Right lung (tissue), 10 donors: ENCODE measurements at places on chromosomes 6 and 20.

GRCh38 chr20:62067547-62068260 lies 2.0 kb upstream of the TAF4 start:
- no peak for DNase-seq

DNA sequence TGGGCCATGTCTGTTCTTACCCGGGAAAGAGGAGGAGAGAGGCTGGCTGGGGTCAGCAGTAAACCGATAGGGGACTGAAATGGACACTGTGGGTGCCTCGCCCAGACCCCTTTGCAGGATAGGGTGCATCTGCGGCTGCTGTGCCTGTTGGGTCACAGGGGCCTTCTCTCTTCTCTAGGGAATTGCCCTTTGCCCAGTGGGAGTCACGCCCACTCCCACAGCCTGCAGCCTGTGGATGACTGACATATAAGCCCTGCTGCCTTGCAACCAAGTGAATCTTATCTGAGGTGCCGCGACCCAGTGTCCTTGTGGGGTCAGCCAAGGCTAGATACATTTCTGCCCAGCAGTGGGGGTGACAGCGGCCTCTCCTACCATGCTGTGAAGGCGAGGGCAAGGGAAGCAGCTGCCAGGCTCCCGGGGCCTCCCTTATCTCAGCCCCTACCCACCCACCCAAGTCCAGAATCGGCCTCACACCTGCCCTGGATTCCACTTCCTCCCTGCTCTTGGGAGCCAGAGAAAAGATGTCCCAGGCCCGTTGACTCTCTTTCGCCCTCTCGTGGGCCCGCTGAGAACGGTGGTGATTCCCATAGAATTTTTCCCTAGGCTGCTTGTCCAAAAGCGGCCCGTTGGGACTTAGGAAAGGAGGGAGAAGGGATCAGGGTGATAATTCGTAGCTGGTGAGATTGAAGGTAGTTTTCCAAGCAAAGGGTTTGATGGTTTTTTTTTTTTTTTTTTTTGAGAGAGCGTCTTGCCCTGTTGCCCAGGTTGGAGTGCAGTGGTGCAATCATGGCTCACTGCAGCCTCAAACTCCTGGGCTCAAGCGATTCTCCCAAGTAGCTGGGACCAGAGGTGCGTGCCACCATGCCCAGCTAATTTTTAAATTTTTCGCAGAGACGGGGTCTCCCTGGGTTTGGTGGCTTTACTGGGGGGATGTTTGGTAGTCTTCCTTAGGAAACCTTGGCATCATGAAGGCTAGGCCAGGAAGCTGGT lies 76.4 kb upstream of the RNF24 start:
- no peak for DNase-seq

DNA sequence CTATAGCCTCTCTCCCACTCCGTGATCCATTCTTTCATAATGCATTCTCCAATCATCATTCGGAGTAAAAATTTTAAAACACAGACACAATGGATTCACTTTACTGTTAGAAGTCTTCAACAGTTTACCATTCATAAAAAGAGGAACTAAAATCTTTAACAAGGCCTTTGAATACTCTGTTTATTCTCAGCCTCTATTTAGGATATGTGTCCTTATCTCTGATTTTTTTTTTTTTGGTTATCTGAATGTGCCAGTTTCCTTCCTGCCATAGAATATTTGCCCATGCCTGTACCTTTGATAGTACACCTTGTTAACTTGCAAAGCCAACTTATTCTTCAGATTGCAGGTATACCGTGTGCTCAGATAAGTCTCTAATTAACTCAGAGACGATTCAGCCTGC lies 11.1 kb downstream of the CRISP1 start:
- DNase-seq = no peak

DNA sequence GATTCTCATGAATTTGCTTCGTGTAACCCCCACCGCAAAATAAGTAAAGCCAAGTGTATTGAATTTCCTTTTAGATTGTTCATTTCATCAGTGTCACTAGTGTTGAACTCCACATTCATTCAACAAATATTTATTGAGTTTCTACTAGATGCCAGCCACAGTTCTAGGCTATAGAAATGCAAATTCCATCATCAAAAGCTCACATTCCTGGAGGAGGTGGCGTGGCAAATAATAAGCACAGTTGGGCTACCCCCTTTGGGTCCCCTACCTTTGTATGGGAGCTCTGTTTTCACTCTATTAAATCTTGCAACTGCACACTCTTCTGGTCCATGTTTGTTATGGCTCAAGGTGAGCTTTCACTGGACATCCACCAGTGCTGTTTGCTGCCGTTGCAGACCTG lies 12.7 kb upstream of the ME1 start:
- no peak for DNase-seq

DNA sequence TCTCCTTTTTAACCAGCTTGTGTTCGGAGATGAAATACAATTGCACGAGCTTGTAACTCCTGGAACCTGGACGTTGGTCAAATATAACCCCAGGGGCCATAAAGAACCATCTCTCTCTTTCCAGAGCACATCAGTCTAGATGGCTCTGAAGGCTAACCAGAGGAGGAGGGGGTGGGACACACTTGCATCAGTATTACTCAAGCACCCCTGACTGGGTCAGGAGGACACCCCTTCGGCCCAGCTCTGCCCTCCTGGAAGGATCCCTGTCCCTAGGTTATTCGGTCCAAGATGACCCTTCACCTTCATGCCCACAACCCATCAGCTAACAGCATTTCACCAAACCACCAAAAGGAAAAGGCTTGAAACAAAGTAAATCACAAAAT lies 67.1 kb downstream of the FYN start:
- DNase-seq = no peak

DNA sequence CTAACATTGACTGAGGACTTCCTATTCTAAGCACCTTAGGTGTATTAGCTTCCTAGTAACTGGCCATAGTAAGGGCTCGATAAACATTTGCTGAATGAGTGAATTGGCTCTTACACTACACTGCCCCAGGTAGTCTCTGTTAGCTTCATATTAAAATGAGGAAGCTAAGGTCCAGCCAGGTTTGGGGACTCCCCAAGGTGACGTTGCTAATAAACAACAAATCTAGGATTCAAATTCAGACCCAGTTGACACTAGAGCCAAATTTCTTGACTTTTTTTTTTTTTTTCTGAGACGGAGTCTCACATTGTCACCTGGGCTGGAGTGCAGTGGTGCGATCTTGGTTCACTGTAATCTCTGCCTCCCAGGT lies 16.2 kb downstream of the ARHGAP40 start:
- DNase-seq = no peak

- DNase-seq = no peak
Measured at GRCh38 chr6:10276660-10277287, 138.1 kb downstream of the TFAP2A start.

GRCh38 chr6:66435321-66435720 lies 728.3 kb upstream of the EYS start:
- no peak for DNase-seq

GRCh38 chr20:50753152-50753551 lies 21.8 kb downstream of the PARD6B start:
- no peak for DNase-seq

- peak; percentile 56 for DNase-seq
Measured at GRCh38 chr6:73388800-73389512, 5.7 kb upstream of the DDX43 start.

DNA sequence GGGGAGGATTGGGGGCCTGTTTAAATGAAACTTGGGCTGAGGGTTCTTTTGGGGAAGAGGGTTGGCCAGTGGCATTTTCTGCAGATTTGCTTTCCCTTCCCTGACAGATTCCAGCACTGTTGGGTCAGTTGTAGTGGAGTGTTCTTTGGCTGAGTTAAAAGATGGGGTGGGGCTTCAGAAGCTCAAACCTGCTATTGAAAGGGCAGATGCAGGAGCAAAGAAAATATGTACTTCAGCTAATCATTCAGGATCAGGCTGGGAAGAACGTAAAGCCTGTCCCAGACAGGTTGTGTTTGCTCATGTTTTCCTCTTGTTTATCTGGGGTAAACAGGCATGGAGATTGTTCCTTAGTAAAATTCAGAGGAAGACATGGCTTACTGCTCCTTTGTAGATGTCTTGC lies 2.5 kb downstream of the SASH1 start:
- no peak for DNase-seq

- no peak for DNase-seq
Measured at GRCh38 chr20:57395111-57395966, 4.1 kb downstream of the RBM38 start.

GRCh38 chr6:18211338-18211737 lies 53.0 kb downstream of the DEK start:
- DNase-seq = no peak

DNA sequence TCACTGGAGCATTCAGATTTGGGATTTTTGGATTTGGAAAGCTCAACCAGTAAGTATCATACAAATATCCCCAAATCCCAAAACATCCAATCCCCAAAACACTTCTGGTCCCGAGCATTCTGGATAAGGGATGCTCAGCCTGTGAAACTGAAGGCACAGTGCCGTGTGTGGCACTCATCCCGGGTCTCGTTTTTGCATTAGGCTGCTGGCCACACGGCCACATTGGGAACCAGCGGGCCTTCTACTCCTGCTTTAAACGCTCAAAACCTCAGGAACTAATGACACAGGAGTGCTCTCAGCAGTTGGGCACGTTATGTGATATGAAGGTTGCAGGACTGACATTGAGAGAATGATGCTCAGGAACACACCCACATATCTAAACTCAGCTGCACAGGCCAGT lies 35.6 kb downstream of the PSMG4 start:
- no peak for DNase-seq

- DNase-seq = no peak
Measured at GRCh38 chr6:157714153-157714490, 108.9 kb upstream of the SNX9 start.

GRCh38 chr6:55964136-55964535 lies 88.7 kb upstream of the BMP5 start:
- no peak for DNase-seq

- no peak for DNase-seq
Measured at GRCh38 chr6:82766476-82766875, 299.2 kb downstream of the UBE3D start.

DNA sequence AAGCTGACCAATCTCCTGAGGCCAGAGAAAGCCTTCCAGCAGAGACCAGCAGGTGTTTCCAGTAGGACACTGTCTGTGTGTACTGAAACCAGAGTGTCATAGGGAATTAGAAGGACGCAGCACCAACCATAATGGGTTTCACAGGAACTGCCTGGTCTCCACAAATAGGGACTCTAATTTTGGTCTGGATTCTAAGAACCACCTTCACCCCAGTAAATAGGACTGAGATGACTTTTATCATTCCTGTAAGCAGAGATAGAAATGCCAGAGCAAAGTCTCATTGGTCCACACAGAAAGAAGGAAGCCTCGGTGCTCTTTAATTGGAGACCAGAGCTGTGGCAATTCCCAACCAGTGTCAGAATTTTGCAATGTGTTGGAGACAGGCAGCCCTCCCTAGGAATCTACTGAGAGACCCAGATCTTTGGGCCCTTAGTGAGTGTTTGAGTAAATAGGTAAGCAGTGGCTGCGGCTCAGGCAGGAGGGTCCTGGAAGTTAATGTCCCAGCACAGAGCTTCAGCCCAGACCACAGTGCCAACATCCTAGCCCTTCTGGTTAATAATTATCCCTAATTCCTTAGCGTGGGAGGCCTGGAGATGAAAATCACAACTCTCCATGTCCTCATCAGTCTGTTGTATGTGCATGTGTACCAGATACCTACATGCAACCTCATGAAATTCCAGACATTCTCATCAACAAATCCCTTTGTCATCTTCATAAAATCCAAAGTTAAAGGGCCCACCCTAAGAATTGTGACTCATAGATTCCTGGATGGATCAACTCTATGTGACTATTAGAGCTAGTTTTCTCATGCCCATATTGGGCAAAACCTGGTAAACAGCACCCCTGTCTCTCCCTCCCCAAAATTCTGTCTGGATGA lies 81.2 kb downstream of the UNC5CL start:
- peak; percentile 11 for DNase-seq

- no peak for DNase-seq
Measured at GRCh38 chr6:150534553-150534952, 65.1 kb upstream of the PLEKHG1 start.

- no peak for DNase-seq
Measured at GRCh38 chr6:15358579-15359327, 112.9 kb downstream of the JARID2 start.

GRCh38 chr6:157717340-157717748 lies 105.7 kb upstream of the SNX9 start:
- DNase-seq = no peak

GRCh38 chr6:161128680-161129196 lies 137.2 kb downstream of the MAP3K4 start:
- DNase-seq = no peak

DNA sequence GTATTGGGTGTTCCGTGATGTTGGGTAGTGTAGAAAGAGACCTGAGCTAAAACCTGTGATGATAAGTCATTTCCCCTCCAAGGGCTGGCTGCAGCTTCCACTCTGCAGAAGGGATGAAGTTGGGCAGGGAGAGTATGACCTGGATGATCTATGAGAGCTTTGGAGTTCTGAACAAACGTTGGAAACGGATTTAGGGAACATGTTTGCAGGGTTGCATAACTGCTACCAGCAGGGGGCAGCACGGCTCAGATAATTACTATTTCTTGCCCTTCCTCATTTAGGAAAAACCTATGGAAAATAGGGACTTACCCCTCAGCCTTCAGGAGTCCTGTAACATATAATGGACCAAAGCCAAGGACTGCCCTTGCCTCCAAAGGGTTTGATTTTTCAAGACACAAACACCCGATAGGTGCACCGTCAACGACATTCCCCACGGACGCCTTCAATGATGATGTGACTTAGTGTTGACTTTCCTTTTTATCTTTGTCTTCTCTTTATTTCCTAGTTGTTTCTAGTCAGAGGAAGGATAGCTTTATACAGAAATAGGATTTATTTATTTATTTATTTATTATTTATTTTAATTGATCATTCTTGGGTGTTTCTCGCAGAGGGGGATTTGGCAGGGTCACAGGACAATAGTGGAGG lies 164.9 kb upstream of the SASH1 start:
- no peak for DNase-seq

GRCh38 chr20:5945963-5946362 lies 4.4 kb downstream of the TRMT6 start:
- no peak for DNase-seq

DNA sequence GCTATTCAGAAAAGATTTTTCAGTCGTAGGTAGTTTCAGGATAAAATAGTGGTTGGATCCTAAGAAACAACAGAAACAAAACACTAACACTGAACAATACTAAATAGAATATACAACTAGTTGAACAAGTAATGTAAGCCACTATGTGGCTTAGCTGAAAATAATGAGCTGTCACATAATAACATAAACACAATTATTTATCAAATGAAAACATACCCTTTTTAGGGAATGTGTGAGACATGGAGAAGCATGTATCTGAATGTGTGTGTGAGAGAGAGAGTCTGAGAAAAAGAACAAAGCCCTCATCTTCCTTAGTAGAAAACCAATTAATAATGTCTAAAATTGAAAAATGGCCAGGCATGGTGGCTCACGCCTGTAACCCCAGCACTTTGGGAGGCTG lies 122.6 kb upstream of the LOC128125822 start:
- no peak for DNase-seq

DNA sequence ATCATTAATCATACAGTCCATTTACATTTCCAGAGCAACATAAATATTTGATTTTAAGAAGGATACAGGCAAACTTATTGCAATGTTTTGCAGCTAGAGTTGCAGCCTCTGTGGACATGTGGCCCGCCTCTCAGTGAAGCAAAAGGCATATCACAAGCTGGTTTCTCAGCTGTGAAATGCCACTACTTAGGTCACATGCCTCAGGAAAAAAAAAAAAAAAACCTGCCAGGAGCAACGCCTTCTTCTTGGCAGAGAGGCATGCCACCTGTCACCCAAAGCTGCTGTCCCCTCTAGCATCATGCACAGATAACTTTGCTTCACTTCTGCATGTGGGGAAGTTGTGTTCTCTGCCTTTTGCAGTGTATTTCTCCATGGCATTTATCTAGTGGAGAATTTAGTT lies 18.5 kb downstream of the GRM1 start:
- no peak for DNase-seq

GRCh38 chr20:37254114-37254878 lies 7.3 kb downstream of the GHRH start:
- no peak for DNase-seq
